Effector memory CD8-positive, alpha-beta T cell (primary cell): ENCODE measurements at places on chromosomes 2 and 18.

DNA sequence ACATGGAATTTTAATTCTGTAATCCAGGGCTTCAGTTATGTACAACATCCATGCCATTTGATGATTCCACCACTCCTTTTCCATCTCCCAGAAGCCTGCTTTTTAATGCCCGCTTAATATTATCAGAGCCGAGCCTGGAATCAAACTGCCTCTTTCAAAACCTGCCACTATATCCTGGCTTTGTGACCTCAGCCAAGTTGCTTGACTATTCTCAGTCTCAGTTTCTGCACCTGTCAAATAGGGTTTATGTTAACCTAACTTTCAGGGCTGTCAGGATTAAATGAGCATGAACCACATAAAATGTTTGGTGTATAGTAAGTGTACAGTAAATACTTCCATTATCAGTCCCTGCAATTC lies 108.7 kb downstream of the XRCC5 start:
- no peak for DNase-seq

- DNase-seq, result no peak
These were observed 84.6 kb downstream of the MYO1B start for GRCh38 chr2:191329841-191330240.

DNA sequence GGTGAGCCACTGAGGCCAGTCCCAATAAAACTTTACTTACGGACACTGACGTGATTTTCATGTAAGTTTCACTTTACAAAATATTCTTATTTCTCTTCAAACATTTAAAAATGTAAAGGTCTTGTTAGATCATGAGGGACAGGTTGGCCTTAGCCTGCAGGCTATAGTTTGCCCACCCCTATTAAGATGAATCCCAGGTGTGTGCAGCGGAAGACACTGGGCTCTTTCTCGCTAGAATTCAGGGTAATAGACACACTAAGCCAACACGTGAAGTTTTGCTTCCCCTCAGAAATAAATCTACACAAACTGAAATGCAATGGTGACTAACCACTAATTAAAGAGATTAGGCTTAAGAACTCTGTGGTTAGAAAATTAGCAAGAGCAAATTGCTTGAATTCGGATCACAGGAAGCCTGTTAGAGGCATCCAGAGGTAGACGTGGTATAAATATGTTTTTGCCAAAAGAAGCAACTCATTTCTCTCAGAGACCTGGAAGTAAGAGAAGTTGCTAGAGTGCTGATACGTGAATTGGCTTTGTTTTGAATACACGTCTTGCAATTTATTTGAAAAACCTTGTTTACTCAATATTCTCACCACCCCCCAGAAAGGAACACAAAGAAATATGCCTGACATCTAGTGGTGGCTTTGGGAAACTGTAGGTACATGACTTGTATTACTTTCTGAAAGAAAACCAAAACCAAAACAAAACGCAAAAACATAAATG lies 151.6 kb downstream of the DTNB start:
- DNase-seq, result peak; percentile 44

DNA sequence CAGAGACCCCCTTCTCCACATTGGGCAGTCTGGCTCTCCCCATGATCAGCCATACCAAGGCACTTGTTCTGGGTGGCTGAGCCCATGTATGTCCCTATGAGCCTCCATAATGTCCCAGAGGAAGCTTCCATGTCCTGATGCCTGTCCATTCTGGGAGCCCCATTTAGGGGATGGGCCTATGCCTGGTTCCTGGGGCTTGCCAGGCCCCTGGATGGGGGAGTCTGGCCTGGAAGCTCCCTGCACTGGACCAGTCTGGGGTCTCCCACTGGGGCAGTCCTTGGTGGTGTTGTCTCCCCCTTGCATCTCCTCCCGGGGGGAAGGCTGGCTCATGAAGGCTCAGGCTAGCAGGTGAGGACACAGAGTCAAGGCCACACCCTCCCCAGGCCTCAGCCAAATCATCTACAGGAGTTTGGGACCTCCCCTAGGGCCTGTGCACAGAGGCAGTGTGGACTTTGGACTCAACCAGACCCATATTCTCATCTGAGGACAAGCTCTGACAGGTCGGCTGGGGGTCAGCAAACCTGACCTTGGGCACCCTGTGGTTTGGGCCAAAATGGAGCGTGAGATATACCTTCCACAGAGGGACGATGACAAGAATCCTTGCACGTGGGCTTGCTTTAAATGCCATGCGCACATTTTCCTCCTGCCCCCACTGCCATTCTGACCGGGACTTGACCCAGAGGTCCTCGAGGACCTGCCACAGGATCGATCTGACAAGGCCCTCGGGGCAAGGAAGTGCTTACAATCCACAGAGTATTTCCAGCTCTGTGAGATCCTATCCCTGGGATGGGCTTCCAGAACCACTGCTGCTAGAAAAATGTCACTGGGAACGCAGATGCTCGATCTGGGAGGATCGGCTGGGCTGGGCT lies 38.8 kb downstream of the INHBB start:
- no peak for DNase-seq

GRCh38 chr2:106358081-106358480 lies 110.1 kb downstream of the RGPD3 start:
- no peak for DNase-seq

DNA sequence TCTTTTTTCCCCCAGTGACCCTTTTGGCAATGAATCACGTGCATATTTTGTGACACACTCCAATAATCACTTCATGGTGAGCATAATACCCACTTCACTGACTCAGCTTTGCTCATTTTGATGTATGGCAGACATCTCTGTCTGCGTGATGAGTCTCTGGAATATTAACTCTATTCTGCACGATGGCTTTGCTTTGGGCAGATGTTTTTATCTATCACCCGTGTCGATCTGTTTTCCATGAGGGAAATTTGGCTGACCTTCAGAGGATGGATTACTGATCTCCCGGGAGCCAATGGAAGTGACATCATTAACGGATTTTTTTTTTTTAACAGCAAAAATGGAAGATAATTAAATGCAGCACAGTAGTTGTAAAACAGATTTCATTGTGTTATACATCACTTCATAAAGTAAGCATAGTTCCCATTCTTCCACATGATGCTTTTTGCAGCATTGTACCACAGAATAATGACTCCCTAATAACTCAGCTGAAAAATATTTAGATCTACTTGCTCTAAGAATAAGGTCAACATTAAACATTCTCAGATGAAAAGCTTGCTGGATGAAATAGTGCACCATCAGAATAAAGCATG lies 29.8 kb downstream of the CDC42EP3 start:
- no peak for DNase-seq

DNA sequence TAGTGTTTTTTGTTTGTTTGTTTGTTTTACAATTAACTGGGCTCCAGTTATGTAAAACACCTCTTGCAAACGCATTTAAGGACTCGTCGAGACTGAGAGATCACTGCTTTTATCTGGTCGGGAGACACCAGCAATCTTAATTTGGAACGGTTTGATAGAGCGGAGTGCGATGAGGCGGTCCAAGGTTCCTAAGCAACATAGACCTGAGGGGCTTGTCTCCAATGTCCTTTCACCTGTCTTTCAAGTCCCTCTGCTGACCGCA lies 729 bp upstream of the SELENOI start:
- no peak for DNase-seq

GRCh38 chr18:63220903-63221302 lies 98.7 kb downstream of the BCL2 start:
- no peak for DNase-seq

- DNase-seq, result peak; percentile 48
These were observed 323.7 kb downstream of the ARHGAP15 start for GRCh38 chr2:143452817-143453451.

DNA sequence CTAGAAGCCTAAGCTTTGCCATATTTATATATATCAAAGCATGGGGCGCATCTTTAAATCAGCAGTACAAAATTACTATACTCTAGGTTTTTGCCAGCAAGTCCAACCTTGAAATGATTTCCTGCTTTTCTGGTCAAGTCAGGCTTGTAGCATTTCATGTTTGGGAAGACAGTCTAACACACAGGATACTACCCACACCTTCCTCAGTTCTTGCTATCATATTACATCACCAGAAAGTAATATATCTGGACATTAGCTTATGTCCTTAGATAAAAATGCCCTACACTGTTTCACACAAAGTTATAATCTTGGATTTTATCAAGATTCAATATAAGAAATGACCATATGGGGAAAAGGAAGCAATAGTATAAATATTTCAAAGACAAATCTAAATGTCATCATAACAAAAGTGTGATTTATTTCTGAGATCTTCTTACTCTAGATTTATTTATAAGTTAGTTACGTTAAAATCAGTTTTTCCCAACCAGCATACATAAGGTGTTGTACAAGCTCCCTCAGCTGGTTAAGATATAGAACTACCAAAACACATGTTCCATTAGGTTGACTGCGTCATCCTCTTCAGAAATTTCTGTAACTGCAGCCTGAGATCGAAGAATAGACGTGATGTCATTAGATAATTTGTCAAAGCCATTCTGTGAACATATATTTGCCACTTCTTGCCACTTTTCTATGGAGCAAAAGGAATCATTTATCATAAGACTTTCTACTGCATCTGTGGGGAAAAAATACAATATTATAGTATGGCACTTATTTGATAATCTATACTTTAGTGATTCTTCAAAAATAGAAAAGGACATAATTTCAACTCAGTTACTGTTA lies 56.6 kb downstream of the CLHC1 start:
- no peak for DNase-seq

DNA sequence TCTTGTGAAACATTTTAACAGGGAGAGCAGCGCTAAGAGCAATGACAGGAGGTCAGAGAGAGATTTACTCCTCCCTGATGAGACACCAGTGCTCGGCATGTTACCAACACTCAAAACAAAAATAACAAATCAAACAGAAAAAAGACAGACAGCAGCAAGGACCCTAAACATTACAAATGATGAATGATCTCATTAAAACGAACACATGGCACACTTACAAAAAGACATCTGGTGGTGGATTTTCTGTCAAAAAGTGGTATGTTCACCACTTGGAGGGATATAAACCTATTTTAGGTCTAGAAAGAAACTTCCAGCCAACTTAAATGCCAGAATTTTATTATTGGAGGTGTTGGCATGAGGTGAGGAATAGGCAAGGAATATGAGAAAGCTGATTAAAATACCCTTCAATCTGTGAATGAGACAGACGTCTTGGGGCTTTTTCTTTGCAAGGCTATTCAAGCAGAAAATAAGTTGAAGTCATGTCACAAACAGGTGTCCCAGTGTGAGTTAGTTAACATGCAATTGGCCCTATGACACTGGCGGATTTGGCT lies 112.8 kb downstream of the PRELID3A start:
- no peak for DNase-seq

DNA sequence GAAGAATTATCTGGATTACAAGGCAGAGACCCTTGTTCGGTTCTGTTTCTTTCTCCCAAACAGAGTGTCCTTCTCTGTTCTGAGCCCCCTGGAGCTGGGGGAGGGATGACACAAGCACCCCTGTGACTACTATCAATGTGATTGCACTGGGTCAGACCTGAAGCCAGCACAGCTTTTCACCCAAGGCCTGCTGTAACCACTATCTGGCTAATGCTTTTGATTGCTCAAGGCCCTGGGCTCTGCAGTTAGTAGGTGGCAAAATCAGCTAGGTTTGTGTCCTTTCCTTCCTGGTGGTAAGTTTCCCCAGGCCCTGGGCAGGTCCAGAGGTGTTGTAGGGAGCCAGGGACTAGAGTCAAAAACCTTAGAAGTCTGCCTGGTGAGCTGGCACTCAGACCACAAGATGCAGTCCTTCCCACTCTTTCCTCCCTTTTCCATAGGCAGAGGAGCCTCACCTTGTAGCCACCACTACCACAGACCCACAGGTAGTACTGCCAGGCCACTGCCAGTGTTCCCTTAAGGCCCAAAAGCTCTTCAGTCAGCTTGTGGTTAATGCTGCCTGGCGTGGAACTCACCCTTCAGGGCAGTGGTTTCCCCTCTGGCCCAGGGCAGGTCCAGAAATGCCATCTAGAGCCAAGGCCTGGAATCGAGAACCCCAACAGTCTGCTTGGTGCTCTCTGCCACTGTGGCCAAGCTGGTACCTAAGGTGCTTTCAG lies 83.0 kb downstream of the FAM117B start:
- DNase-seq, result no peak

DNA sequence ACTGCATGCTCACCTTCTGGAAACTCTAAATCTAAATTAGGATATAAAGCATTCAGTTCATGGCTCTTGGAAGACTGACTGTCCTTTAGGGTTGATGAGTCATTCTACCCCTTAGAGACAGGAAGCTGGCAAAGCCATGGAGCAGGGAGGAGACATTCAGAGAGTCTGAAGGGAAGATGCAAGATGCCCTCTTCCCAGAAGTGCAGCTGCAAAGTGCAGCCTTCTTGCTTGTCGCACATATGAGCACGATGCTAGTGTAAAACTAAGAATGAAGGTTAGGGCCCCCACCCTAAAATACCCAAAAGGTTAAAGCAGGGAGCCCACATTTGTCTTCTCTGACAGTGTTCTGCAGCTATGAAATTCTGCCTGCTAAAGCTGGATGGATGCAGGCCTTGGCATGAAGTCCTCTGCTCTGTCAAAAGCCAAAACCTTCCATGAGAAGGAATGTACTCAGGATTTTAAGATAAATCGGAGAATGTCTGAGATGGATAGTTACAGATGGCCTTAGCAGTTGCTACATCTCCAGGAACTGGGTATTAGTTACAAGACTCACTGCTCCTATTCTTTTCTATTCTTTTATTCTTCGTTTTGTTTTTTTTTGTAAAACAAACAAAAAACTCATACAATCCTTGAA lies 89.7 kb downstream of the POLE4 start:
- DNase-seq, result no peak

GRCh38 chr2:98324181-98324580 lies 22.1 kb upstream of the CNGA3 start:
- DNase-seq, result no peak

GRCh38 chr2:95539290-95539689 lies 52.5 kb upstream of the TRIM43 start:
- DNase-seq, result no peak

GRCh38 chr18:4960578-4960977 lies 236.5 kb downstream of the AKAIN1 start:
- DNase-seq, result no peak

DNA sequence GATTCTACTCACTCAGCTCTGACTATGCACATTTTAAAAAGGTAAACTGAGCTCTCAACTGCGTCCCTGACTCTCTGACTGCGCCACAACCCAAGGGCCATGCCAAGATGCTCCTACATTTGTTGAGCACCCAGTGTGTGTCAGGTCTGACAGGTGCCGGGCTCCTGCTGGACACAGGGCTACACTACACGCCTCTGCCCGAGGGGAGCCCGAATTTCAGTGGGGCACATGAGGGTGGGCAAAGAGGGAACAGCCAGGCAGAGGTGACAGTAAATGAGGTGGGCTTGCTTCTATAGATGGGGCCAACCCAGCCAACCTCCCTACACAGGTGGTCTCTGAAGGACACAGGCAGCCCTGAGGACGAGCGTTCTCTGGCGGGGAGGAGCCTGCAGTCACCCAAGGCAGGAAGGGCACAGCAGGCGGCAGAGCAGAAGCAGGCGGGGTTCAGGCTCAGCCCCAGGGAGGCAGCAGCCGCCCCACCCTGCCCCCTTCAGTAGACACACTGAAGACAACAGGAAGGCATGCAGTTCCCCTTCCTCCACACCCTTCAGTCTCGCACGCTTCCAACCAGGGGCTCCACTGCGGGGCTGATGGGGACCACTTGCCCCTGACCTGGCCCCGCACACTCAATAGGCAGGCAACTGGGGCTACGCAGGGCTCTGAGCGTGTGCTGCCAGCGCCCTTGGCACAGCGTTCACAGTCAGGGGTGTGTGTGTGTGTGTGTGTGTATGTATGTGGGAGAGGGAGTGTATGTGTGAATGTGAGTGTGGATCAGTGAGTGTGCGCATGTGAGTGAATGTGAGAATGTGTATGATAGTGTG lies 98.4 kb downstream of the UXS1 start:
- DNase-seq, result peak; percentile 81
